ENCODE measurements at places on chromosomes 6 and 20.

DNA sequence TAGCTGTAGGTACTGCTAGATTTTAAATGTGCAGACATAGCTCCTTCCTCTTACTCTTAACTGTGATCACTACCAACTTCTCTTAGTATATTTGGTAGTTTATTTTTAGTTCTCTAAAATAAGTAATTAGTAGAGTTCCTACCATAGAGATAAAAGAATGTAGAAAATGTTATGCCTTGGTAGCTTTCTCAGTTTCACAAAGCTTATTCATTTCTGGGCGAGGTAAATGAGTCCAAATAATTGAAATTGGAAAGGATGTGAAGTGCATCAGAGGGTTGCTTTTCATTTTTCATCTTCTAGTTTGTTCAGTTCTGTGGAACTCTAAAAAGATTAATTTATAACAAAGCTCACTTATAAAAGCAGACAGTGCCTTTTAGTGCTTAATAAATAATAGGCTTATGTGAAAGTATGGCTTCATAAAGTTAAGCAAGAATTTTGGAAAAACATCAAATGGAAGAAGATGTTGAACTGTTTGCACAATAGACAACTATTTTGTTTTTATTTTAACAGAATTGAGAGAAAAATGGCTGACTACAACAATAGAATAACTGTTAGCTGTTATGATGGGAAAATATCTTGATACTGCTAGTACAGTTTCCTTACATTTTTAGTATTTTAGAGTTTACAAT lies 303.7 kb downstream of the UTRN start:
- no peak for DNase-seq

DNA sequence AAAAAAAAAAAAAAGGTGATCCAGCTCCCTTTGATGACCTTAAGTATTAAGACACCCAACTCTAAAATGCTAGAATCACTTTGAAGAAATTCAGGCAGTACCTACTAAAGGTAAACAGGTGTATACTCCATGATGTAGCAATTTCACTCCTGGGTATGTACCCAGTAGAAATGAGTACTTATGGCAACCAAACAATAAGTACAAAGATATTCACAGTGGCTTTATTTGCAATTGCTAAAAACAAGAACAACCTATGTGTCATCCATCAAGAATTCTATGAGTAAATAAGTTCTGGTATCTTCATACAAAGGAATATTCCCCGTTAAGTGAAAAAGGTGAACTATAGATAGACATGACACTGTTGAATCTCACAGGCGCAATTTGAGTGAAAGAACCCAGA lies 29.4 kb downstream of the MDGA1 start:
- DNase-seq, result no peak

DNA sequence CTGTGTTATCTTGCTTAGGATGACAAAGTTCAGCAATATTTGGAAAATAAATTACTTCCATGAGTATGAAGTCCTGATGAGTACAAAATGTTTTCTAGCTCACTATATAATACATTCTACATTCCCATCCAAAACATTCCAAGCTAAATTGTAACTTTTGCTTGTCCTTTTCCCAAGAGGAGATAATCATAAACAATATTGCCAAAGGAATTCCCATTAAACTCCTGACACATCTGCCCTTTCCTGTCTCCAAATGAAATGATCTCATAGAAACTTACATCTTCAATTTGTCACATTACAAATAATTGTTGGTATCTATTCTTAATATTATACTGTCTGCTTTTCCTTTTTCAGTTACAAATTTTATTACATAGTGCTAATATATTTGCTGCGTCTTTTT lies 20.4 kb upstream of the SENP6 start:
- DNase-seq, result no peak

GRCh38 chr6:144646093-144647056 lies 361.2 kb downstream of the UTRN start:
- no peak for DNase-seq

- DNase-seq, result no peak
Observed at GRCh38 chr20:40887105-40887504, 141.5 kb upstream of the TOP1 start.

DNA sequence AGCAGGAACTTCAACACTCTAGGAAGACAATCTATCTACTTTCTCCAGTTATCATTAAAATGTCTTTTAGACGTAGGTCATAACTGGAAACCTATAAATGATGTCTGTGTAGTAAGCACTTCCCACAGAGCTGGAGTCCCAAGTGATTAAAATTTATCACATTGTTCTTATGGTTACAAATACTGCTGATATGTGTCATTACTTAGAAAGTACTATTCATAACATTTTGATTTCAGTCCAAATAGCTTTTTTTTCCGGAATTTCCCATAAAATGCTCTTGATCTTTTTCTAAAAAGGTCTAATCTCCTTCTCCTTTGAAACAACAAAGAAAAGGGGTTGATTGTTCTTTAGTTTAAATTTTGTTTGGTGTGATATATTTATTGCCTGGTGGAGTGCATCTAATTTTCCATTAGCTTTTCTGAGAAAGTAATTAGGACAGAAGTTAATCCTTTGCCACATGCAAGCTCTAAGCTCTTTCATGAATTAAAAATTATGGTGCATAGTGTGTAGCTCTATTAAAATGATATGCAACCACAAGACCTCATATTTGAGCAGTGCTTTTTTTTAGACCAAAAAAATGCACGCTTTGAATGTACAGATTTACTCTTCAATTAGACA lies 132.7 kb upstream of the TCF21 start:
- DNase-seq, result no peak

- DNase-seq, result peak; percentile 18
Observed at GRCh38 chr20:64161356-64162238, 2.7 kb upstream of the MYT1 start.

DNA sequence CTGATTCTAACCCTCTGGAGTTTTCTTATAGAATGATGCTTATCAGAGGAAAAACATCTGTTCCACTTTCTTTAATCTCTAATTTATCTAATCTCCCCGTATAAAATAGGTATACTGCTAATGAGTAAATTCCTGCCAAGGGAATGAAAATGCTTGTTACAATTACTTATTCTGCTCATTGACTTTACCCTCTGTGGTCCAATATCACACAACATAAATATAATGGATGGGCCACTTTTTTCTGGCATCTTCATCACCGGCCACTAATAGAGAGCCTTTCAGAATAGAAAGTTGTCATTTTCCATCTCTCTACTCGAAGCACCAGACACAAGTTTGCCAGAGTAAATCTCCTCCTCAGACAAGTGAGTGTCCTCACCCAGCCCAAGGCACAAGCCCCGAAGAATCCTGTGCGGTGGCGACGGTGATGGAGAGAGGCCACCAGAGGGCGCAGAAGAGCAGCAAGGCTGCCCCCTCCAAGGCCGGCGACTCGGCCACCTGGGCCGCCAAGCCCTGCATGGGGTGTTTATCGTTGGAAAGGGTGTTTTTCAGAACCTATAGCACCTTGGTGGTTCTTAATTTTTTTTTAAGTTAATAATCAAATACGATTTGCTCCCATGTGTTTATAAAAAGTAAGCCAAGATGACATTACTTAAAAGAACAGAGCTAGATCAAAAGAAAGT lies 212.9 kb upstream of the ARID1B start:
- peak; percentile 86 for DNase-seq

- DNase-seq, result no peak
Observed at GRCh38 chr6:19159089-19159488, 678.1 kb upstream of the ID4 start.

DNA sequence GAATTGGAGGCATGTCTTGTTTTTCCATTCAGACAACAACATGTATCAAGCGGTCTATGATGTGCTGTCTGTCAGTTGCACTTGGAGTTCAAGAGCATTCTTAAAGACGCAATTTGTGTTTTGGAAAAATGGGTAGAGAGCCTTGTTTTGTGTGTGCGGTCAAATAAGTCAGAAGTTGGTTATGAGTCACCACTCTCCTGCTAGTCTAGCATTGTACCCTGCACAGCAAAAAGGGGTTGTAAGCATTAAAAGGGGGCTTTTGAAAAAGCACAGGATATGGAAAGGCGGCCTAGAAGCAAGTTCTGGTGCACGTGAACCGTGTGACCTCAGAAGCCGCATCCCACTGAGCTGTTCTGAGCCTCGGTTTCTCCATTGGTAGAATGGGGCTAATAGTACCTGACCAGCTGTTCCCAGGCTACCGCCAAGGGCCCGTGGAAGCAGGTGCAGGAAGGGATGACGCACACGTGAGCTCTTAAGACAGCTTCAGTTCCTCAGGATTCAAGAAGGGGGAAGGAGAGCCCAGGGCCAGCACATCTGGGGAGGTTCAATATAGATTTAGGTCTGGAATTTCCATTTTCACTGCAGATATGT lies 61.6 kb upstream of the SNX9 start:
- DNase-seq, result no peak

DNA sequence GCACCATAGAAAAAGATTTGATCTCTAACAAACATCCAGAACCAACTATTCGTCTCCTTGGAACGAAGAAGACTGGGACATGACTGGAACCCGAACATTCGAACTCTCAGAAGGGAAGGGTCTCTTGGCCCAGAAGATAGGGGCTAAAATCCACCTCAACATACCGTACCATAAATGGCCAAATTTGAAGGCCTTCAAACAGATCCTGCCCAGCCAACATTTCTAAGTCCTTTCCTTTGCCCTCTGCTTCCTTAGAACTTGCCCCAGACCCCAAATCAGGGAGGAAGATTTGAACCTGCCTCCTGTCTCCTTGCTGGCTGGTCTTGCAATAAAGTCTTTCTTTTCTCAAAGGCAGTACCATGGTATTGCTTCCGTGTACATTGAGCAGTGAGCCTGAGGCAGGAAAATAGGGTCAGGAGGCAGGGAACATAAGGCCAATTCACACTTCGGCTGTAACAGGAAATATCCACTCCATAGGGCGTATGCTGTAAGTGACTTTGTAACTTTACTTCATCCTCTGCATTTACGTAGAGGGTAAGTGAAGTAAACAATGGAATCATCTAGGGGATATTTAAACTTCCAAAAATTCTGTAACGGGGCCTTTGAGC lies 1.8 kb upstream of the PXDC1 start:
- no peak for DNase-seq

DNA sequence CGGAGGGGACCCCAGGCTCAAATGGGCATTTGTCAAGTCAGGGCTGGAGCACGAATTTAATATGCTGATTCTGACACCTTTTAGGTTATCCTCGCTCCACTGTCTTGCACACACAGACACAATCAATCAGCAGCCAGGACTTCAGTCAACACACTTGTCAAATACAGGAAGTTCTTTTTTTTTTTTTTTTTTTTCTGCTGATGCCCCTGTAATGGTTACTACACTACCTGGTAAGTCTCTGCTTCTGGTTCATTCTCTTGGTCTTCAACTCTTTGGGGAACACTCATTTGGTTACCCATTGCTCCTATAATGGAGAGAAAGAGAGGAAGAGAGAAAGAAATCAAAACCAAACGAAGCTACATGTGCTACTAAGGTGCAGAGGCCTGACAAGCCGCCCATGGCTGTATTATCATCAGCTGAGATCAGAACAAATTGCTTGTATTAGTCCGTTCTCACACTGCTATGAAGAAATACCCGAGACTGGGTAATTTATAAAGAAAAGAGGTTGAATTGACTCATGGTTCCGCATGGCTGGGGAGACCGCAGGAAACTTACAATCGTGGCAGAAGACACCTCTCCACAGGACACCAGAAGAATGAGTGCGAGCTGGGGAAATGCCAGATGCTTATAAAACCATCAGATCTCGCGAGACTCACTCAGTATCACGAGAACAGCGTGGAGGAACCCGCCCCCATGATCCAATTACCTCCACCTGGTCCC lies 11.8 kb downstream of the BCAS1 start:
- DNase-seq, result no peak

- DNase-seq, result peak; percentile 14
Observed at GRCh38 chr6:73798592-73798991, 102.6 kb downstream of the CD109 start.

- DNase-seq, result no peak
Observed at GRCh38 chr6:32905078-32905477, 35.8 kb downstream of the HLA-DMB start.

DNA sequence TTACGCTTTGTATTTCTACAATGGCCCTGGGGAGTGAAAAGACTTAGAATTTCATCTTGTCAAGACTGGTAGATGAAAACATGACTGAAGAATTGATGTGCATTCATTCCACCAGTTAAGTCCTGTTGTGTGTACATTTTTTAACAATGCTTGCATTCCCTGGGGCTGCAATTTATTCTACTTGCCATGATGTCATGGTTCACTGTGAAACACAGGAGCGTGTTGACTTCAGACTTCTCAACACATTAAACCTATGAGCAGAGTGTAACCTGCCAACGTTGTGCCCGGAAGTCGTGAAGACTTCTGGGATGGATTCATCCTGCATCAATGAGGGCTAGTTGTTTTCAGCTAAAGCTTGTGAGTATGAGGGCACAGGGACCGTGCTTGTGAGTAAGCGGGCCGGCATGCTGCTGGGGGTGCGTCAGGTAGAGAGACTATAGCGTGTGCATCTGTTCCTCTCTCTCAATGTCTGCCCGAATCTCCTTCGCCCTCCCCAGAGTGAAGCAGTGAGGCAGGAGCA lies 26.3 kb upstream of the RIMS4 start:
- no peak for DNase-seq

- no peak for DNase-seq
Observed at GRCh38 chr20:1818247-1818840, 76.9 kb upstream of the SIRPA start.

DNA sequence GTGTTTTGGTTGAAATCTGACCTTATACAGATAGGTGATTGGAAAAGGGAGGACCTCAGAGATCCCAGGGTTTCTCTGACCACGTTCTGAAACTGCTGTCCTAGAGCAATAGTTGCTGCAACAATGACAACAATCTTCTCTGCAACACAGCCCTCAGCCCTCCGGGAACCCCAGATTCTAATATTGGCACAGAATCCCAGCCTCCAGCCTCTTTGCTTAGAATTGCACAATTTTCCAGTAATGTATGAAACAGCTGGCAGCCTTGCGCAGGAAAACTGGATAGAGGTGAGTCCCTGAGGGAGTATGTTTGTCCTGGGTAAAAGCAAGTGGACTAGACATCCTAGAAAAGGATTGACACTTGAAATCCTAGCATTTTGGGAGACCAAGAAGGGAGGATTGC lies 30.4 kb upstream of the PNRC1 start:
- peak; percentile 18 for DNase-seq

GRCh38 chr6:129517288-129517687 lies 192.7 kb downstream of the ARHGAP18 start:
- no peak for DNase-seq

DNA sequence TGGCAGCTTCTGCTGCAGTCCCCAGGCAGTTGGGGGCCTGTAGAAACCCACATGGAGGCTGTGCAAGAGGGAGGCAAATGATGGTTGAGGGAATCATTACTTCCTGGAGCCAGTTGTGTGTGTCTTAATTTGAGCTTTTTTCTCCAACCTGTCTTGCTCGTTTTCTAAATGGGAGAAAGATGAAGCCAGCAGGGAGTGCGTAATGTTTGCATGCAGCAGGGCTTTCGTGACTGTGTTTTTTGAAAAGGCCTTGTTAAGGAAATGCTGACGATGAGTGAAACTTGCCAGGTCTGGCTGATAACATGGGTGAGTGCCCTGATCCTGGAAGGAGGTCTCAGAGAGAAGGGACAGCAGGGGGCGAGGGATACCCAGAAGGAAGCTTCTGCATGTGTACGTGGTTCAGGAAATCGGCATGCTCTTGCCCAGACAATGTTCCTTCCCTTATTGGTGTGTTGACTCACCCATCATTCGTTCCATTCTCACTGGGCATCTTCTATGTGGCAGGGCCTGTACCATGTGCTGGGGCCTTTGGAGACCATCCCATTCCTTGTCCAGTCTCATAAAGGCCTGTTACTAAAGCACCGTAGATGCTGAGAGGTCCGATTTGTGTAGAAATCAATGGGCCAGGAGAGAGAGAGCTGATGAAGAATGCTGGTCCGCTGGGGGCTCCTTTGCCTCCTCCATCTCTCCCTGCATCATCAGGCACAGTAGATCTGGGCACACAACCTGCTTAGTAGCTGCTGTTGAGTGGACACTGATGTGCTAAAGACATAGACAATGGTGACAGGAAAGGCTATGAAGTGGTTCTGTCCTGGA lies 27.4 kb downstream of the GLP1R start:
- no peak for DNase-seq
